ENCODE measurements at places on chromosomes 7 and 10. TPM values are rescaled to one million over a fixed set of nuclear protein-coding genes. Genes with fewer than 3 reads are reported as not detected.

Gene ARL3
- 6.6 TPM for total RNA-seq

DNA sequence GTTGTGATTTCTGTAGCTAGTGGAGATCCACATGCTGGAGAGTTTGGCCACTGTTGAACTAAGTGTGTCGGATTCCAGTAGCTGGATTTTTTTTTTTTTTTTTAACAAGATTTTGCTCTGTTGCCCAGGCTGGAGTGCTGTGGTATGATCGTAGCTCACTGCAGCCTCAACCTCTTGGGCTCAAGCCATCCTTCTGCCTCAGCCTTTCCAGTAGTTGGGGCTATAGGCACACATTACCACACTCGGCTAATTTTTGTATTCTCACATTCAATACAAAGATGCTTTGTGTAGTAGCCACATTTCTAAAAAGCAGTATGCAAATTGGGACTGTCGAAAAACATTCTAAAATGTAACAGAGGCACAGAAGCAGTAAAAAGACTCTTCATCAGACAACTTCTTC lies 63.5 kb downstream of the RABGEF1 start:
- no peak overlapping the region for H3K4me3 ChIP-seq
- H3K4me1 ChIP-seq: no peaks in the 10 kb centered on the region
- H3K27ac ChIP-seq: no peak overlapping the region
- no peak for DNase-seq
- H3K27me3 ChIP-seq: no peaks in the 10 kb centered on the region

Gene CYP3A7
- total RNA-seq: not detected

- peaks cover 6% of the 10 kb centered on the region for H3K4me1 ChIP-seq
- no peak for DNase-seq
- no peaks in the 10 kb centered on the region for H3K36me3 ChIP-seq
- no peak overlapping the region for H3K27ac ChIP-seq
- H3K4me3 ChIP-seq: no peak overlapping the region
Measured at GRCh38 chr7:70805360-70805759, 326.6 kb upstream of the GALNT17 start.

- H3K36me3 ChIP-seq: no peaks in the 10 kb centered on the region
- no peaks in the 10 kb centered on the region for H3K27me3 ChIP-seq
- H3K4me3 ChIP-seq: no peak overlapping the region
- H3K4me1 ChIP-seq: peaks cover 23% of the 10 kb centered on the region
Measured at GRCh38 chr7:42210779-42211178, 26.2 kb downstream of the GLI3 start.

Gene TMEM176B
- 23.3 TPM for total RNA-seq

DNA sequence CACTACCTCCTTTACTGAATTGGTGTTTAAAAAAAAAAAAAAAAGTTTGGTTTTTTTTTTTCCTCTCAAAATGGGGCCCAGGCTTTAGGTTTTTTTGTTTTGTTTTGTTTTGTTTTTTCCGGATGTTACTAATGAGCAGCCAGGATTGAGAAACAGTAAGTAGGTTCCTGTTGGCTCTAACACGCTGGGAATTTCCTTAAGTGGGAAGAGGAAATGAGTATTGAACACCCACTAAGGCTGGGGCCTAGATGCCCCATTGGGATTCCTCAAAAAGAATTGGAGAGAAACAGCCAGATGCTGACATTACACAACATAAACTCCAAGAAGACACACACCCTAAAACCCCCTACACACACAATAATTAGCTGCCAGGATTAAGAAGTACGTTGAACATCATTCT lies 102.2 kb upstream of the NANOS1 start:
- H3K36me3 ChIP-seq: no peaks in the 10 kb centered on the region
- no peaks in the 10 kb centered on the region for H3K4me1 ChIP-seq
- no peak overlapping the region for H3K4me3 ChIP-seq

DNA sequence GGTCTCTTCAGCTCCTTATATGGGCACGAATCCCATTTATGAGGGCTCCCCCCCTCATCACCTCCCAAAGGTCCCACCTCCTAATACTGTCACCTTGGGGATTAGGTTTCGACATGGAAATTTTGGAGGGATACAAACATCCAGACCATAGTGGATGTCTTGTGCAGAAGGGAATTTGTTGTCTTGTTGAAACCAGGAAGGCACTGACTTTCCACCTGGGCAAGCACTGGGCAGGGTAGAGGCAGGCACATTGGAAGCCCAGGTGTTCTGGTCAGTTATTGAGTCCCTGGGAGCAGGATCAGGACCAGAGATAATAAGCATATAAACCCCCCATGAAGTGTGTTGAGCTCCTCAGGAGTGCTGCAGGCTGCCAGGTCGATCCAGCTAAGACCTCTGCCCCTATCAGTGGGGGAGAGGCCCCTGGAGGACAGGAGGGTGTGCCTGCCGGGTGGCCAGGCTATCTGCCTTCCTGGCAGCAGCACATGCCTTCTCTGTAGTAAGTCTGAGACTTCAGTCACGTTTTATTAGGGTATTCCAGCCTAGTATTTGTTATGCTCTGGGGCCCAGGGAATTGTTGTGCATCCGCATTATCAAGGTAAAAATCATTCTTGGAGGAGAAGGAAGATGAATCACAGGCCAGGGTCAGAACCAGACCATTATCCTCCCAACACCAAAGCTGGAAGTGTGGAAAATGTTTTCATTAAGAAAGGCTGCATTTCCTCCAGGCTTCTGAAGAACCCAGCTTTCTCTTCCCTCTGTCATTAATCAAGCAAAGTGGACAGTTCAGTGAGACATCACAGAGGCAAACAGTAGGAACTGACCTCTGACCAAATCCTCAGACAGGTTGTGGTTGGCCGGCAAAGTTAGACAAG lies 503.1 kb downstream of the GRID1 start:
- no peaks in the 10 kb centered on the region for H3K36me3 ChIP-seq
- no peak overlapping the region for H3K4me3 ChIP-seq
- H3K27ac ChIP-seq: no peak overlapping the region

- H3K27ac ChIP-seq: no peak overlapping the region
- no peak for DNase-seq
- H3K4me1 ChIP-seq: no peaks in the 10 kb centered on the region
Measured at GRCh38 chr7:133980804-133981203, 146.3 kb upstream of the LRGUK start.

DNA sequence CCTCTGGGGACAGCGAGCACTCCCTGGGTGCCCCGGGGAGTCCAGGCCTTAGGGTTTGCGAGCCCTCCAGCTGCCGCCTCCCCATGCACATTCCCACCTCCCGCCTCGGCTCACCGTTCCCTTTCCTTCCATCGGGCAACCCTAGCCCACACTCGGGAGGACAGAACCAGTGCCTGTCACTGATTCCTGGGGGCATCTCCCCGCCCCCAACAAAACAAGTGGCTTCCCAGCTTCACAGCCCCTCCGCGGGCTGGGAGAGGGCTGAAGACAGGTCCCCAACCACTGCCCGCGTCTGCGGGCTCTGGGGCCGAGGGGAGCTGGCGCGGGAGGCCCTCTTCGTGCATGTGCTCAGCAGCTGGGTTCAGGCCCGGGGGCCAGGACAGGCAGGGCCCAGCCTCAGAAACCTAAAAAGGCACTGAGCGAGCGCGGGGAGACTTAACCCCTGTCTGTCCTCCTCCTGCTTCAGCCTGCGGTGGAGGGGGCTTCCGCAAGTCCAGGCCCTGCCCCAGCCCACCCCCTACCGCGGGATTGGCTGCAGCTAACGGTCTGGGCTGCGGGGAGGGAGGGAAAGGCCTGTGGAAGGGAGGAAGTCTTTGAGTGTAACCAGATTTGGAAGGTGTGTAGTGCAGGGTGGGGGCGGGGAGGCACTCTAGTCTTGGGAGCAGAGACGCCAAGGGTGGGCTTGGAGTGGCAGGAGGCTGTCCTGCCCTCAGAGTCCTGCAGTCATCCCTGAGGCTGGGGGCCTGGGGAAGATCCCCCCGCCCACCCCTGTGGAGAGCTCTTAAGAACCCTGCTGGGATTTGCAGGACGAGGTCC lies 1.2 kb downstream of the FLNC start:
- no peak for DNase-seq
- no peaks in the 10 kb centered on the region for H3K36me3 ChIP-seq
- no peaks in the 10 kb centered on the region for H3K27me3 ChIP-seq
- H3K4me3 ChIP-seq: no peak overlapping the region
- peaks cover 37% of the 10 kb centered on the region for H3K4me1 ChIP-seq
- no peak overlapping the region for H3K27ac ChIP-seq

GRCh38 chr10:61338146-61338545 lies 115.0 kb downstream of the TMEM26 start:
- H3K4me1 ChIP-seq: no peaks in the 10 kb centered on the region
- no peak overlapping the region for H3K27ac ChIP-seq
- no peak for DNase-seq
- H3K36me3 ChIP-seq: no peaks in the 10 kb centered on the region

DNA sequence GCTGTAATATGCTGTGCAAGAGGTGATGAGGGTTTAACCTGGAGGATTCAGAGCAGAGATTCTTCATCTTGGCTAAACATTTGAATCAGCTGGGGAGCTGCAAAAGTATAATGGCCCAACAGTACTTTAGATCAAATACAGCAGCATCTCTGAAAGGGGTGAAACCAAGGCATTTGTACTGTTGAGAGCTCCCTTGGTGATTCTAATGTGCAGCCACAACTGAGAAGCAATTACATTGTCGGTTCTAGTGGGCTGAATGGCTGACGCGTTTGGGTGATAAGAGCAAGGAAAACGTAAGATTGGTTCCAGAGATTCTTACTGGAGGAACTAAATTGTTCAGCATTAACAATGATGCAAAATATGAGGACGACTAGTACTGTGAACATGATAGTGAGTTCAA lies 269.7 kb downstream of the AGMO start:
- H3K27ac ChIP-seq: no peak overlapping the region
- H3K4me3 ChIP-seq: no peak overlapping the region
- no peaks in the 10 kb centered on the region for H3K36me3 ChIP-seq
- H3K4me1 ChIP-seq: no peaks in the 10 kb centered on the region
- H3K27me3 ChIP-seq: no peaks in the 10 kb centered on the region
- no peak for DNase-seq

DNA sequence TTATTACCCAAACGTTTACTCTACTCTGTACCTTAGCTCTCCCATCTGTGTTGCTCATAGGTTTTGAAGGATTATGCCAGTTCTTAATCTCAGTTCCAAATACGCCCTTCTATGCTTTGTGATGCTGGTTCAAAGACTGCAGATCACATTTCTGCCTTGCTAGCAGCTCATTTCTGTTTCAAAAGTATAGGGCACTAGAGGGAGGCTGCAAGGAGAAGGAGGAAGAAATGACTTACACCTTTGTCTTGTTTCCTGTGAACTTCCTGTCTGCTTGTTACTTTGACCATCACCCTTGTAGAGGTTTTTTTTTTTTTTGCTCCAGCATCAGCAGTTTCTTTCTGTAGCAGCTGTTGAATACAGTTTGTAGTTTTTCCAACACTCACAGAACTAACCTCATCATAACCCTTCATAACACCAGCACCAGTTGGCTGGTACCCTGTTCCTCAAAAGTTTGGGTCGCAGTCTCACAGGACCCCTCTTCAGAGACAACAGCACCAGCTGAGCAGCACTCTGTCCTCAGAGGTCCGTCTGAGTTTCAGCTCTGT lies 16.5 kb downstream of the SLK start:
- peaks cover 5% of the 10 kb centered on the region for H3K4me1 ChIP-seq
- no peak overlapping the region for H3K4me3 ChIP-seq
- no peak for DNase-seq
- H3K27me3 ChIP-seq: no peaks in the 10 kb centered on the region
- H3K27ac ChIP-seq: no peak overlapping the region
- no peaks in the 10 kb centered on the region for H3K36me3 ChIP-seq

DNA sequence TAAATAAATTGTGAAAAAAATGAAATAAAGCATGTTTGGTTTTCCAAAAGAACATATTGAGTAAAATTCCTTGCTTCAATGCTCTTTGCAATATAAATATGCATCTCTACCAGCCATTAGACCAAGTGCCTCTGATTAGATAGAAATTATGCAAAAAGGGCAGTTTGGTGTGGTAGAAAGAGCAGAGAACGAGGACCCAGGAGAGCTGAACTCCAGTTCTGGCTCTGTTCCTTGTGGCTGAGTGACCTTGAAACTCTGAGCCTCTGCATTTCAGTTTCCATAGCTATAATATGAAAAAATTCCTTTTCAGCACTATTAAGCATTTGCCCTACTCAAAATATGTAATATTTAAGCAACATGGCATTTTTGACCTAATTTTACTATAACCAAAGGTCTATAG lies 36.5 kb downstream of the COL1A2 start:
- H3K4me3 ChIP-seq: no peak overlapping the region
- DNase-seq: no peak
- H3K4me1 ChIP-seq: no peaks in the 10 kb centered on the region
- no peaks in the 10 kb centered on the region for H3K27me3 ChIP-seq
- H3K36me3 ChIP-seq: peaks cover 8% of the 10 kb centered on the region

Gene MIOS
- 48.7 TPM for total RNA-seq

Gene CALN1
- total RNA-seq: 0.10 TPM

Gene TMEM236
- 0.29 TPM for total RNA-seq

DNA sequence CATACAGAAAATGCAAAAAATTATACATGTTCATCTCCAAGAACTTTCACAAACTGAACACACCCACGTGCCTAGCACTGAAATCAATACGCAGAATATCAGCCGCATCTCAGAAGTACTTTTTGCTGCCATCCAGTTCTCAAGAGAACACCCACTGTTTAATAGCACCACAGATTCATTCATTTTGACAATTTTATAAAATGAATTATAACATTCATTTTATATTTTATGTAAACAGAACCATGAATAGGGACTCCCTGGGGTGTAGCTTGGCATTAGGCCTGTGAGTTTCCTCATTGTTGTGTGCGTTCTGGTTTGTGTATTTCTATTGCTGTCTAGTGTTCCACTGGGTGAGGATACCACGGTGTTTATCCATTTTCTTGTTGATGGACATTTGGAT lies 77.3 kb upstream of the PIP4K2A start:
- DNase-seq: no peak
- H3K4me3 ChIP-seq: no peak overlapping the region
- H3K27ac ChIP-seq: no peak overlapping the region
- no peaks in the 10 kb centered on the region for H3K36me3 ChIP-seq
- no peaks in the 10 kb centered on the region for H3K27me3 ChIP-seq
- H3K4me1 ChIP-seq: no peaks in the 10 kb centered on the region

GRCh38 chr10:129741978-129742741 lies 221.9 kb downstream of the EBF3 start:
- DNase-seq: no peak
- no peaks in the 10 kb centered on the region for H3K36me3 ChIP-seq
- H3K27me3 ChIP-seq: no peaks in the 10 kb centered on the region
- H3K27ac ChIP-seq: no peak overlapping the region

GRCh38 chr7:139860090-139860775 lies 31.2 kb downstream of the TBXAS1 start:
- no peak overlapping the region for H3K4me3 ChIP-seq
- H3K36me3 ChIP-seq: no peaks in the 10 kb centered on the region
- H3K27ac ChIP-seq: no peak overlapping the region
- no peaks in the 10 kb centered on the region for H3K27me3 ChIP-seq

- H3K36me3 ChIP-seq: no peaks in the 10 kb centered on the region
- no peak overlapping the region for H3K4me3 ChIP-seq
- no peaks in the 10 kb centered on the region for H3K4me1 ChIP-seq
Measured at GRCh38 chr10:123972481-123973401, 81.1 kb upstream of the CPXM2 start.

DNA sequence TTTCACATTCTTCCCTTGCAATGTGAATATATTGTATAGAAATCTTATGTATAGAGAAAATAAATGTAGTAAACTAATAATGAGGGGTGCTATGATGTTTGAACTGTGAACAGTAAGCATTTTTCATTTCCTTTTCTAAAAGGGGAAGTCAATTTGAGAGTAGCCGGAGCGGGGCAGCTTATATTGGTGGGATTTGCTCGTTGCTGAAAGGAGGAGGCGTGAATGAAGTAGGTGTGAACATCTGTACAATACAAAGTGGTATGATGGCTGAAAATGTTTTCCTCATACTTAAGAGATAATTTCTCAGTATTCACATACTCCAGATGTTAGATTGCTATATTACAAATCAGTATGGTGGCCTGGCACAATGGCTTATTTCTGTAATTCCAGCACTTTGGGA lies 87.1 kb downstream of the SRI start:
- DNase-seq: no peak
- no peaks in the 10 kb centered on the region for H3K27me3 ChIP-seq
- H3K27ac ChIP-seq: no peak overlapping the region

Gene TMEM213
- not detected for total RNA-seq

Data from thyroid gland (tissue), 4 donors.